ENCODE measurements at places on chromosomes 1 and 21.

DNA sequence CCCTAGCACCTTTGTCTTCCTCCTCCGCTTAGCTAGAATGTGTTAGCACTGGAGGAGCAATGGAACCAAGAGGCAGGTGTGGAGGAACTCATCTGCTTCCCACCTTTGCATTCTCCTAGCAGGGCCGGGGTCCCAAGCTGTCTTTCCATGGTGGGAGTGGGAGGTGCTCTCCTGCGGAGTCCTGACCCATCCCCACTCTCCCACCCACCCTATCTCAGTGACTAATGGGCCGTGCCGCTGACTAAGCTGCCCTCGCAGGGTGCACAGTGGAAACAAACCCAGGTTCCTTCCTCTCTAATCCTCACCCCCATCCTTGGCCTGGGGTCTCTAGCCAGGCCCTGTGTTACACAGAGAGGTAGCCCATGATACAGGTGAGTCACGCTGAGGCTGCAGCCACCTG, 177.5 kb downstream of the HIVEP3 start:
- DNase-seq = no peak

DNA sequence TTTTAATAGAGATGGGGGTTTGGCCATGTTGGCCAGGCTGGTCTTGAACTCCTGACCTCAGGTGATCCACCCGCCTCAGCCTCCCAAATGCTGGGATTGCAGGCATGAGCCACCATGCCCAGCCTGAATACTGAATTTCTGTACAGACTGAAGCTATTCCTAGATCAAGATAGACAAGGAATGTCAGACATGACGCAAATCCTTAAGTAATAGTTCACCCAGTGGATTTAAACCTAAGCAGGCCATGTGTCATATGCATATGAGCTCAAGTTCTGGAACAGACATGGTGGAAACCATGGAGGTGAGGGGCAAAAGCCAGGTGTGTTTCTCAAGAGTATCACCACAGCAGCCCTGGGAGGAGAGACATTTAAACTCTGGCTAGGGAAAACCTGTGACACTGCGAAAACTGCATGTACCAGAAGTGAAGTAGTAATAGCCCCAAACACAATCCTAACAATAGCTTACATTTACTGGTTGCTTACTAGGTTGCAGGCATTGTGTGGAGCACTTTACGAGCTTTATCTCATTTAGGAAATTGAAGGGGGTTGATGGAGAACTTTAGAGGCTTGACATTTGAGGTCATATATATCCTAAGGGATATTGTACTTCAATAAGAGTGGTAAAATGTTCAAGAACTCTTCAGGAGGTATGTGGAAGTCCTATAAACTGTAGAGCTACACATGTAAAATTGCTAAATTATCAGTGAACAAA, 31.7 kb upstream of the MAN1A2 start:
- no peak for DNase-seq

- no peak for DNase-seq
These were observed 53.6 kb downstream of the OLIG1 start for GRCh38 chr21:33123374-33124123.

- DNase-seq = no peak
These were observed 7.4 kb upstream of the TRIM58 start for GRCh38 chr1:247849616-247850015.

- peak; percentile 14 for DNase-seq
These were observed 131.4 kb downstream of the IER5 start for GRCh38 chr1:181219938-181220337.

GRCh38 chr1:215878128-215878527, 311.0 kb downstream of the KCTD3 start:
- peak; percentile 22 for DNase-seq

DNA sequence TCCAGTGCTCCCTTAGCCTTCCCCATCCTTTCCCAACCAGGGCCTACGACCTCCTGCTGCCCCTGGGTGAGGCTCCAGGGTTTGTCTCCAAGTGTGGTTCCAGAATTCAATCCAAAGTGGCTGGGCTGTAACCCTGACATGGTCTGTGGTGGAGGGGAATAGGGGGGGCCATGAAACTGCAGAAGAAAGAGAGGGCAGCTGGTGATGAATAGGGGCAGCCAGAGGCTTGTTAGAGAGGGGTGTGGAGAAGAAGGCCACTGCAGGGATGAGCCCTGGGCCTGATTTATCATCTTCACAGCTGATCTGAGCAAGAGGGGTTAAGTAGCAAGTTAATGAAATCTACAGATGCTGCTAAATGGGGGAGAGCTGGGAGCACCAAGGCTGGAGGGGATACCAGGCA, 12.9 kb upstream of the ERI3 start:
- no peak for DNase-seq

GRCh38 chr1:228004331-228004855, 2.4 kb upstream of the WNT3A start:
- peak; percentile 10 for DNase-seq

DNA sequence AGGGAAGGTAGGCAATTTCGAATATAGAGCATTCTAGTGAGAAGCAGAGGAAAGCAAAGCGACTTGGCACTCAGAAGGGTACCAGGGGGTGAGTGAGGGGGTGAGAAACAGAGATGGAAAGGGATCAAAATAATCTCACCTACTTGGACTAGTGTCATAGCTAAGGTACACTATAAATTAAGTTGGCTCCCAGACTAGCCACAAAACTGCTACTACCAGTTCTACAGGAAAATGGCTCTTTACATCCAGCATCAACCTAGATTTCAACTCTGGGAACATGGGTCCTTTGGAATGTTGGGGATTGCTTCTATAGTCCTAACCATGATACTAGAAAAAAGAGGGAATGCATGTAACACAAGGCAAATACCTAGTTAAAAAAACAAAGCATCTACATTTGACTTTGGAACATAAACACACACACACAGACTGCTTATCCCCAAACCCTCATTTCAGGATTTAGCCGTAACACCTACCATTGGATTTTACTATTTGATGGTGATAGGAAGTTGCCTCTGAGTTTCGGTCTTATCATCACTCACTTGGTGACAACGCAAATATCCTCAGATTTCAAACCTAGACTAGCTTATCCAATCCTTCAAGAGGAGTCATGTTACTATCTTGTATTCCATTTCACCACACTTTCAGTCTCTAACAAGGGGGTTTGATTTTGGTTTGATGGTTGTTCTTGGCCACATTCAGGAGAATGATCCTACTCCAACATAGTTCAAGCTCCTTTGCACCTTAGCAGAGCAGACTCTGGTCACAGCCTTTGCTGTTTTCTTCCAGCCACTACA, 5.6 kb downstream of the ZBTB21 start:
- DNase-seq = peak; percentile 5

DNA sequence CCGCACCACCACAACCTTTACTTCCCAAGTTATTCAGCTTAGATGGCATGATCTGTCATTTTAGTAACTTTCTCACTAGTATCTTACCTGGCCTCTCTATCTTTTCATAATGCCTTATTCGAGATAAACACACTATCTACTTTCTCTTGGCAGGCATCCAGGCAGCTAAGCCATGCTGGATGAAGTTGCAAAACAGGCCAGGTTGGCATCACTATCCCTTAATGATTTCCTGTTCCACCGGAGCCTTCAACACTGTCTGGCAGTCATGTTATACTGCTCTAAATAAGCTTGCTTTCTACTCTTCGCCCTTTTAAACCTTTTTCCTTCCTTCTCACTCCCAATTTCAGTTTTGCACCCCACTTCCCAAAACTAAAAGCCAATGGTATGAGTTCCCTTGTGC, 12.0 kb upstream of the KCNH1 start:
- DNase-seq = no peak

DNA sequence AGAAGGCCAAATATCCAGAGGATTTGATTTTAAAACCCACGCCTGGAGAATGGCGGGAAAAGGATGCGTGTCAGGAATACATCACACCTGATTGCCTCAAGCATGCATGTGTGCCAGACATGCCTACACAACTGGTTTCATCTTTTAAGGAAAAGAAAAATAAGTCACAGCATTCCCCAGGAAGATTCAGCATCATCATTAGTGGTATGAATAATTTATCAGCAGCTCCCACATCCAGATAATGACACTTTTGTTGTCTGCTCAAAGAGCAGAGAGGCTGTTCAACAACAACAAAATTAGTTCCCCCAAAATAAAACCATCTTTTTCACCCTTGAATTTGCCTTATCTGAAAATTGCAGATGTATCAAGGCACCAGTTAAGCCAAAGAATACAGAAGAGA, 328.6 kb upstream of the C1orf87 start:
- DNase-seq = no peak

DNA sequence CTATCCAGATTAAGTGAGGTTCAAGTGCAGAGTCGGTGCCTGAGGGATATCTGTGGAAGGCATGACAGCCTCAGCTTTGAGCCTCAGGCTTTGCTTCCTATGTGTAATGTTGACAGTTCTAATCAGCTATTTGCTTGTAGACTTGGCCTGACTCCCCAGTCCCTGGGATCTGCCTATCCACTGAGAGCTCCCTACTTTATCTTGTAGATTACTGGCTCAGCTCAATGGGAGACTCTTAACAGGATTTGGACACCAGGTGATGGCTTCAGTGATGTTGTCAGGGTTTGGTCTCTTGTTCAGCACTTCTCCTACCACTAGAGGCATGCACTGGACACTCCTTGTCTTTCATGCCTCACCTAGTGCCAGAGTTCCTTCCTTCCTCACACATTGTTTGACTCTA, 126.6 kb upstream of the BEND5 start:
- no peak for DNase-seq

DNA sequence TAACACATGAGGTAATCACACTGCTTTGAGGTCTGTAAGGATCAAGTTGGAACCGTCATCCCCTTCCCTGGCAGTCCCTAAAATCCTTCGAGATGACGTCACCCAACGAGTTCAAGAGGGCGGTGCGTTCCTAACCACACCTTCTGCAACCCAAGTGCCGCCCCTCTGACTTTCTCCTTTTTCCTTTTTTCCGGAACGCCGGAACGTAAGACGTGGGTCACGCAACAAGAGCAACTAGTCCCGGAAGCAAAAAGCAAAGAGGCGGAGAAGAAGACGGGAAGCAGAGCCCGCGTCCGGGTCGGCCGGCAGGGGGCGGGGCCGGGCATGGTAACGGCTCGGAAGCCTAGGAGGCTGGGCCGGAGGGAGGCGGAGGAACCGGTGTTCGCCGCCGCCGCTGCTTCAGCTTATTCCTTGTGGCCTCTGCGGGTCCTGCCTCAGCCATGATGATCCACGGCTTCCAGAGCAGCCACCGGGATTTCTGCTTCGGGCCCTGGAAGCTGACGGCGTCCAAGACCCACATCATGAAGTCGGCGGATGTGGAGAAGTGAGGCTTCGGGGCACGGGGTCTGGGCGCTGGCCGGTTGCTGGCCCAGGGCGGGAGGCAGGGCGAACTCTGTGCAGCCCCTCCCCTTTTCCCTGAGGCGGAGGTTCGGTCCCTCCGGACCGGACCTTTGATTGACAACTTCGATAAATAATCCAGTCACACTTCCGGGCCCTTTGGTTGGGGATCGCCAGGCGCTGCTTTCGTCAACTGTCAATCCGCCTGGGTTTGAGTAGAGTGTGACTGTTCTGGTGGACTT, at the start of gene TIPRL:
Gene TIPRL, plus strand, starts transcription at position 325 of the 800 bp plus-strand sequence. Its CDS starts 116 bp downstream, at position 441.
- DNase-seq = peak; percentile 99

GRCh38 chr1:235670157-235670776, 20.7 kb upstream of the GNG4 start:
- no peak for DNase-seq

- peak; percentile 32 for DNase-seq
These were observed 25.0 kb downstream of the TATDN3 start for GRCh38 chr1:212816567-212817278.

DNA sequence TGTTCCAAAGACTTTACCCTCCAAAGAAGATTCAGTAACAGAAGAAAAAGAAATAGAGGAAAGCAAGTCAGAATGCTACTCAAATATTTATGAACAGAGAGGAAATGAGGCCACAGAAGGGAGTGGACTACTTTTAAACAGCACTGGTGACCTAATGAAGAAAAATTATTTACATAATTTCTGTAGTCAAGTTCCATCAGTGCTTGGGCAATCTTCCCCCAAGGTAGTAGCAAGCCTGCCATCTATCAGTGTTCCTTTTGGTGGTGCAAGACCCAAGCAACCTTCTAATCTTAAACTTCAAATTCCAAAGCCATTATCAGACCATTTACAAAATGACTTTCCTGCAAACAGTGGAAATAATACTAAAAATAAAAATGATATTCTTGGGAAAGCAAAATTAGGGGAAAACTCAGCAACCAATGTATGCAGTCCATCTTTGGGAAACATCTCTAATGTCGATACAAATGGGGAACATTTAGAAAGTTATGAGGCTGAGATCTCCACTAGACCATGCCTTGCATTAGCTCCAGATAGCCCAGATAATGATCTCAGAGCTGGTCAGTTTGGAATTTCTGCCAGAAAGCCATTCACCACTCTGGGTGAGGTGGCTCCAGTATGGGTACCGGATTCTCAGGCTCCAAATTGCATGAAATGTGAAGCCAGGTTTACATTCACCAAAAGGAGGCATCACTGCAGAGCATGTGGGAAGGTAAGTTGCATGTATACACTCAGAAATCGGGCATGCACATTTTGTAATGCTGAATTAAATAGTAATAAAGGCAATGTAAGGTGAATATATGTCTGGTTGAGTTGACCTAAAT, 97.2 kb downstream of the ZFYVE9 start:
- DNase-seq = peak; percentile 60

DNA sequence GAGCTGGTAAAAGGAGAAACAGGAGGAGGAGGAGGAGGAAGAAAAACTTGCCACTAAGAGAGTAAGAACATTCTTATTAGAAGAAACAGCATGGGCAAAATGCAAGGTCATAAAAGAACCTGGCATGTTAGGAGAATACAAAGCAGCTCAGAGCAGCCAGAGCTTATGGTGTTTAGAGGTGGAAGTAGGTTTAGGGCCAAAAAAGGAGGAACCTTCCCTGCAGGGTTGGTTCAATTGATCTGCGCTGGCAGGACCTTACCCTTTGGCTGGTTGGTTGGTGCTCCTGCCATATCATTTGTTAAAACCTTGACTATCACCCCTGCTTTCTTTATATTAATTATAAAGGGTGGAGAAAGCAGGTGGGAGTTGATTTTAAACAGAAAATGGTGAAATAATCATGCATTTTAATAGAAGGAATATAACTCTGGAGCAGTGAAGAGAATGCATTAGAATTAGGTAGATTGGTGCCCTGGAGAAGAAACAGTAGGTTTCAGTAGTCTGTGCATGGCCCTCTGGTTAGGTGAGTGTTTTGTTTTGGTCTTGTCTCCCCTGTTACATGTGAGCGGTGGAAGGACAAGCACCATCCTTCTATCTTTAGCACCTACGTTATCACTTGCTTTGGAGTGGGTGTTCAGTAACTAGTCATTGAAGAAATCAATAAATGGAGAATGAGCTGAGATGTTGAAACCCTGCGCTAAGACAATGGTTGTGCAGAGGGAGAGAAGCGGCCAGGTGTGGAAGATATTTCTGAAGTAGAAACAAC, 110.4 kb upstream of the NGF start:
- DNase-seq = no peak

GRCh38 chr1:6909857-6910256, 124.6 kb downstream of the CAMTA1 start:
- no peak for DNase-seq
